ENCODE measurements at places on chromosomes 7 and 10.

DNA sequence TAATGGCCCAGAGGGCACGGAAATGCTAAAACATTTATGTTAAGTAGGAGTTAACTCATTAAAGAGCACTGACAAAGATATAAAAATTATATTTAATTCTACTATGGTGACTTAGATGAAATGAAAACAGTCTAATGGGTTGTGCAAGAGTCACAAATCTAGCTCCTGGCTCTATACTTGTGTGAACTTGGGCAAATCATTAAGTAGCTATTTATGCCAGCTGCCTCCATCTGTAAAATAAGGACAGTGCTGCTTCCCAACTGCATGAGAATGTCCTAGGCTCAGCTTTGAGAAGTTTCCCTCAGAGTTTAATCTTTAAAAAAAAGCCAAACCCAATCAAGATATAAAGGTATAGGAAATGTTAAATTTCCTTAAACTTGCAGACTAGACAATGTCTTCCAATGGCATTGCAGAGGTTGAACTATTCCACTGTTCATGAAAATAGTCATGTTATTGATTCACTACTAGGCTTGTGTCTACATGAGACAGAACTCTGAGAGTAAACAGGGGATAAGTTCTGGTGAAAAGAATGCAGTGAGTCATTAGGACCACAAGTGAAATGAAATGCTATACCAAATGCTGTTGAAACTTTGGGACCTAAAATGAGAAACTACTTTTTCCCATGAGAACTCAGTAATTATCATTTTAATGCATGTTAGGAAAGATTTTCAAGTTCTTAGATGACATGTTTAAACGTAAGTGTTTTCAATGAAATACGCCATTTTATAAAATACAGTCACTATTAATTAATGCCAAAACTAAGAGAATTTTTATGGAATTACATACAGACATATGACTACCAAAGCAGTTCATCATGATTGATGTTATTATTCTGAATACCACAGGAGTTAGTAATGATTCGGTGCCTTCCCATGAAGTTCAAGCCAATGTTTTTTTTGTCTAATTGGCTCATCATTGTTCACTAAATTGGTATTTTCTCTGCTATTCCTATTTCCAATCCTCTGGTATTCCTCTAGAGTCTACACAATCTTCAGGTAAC is 84.2 kb downstream of the CDK6 start:
- DNase-seq, result no peak

DNA sequence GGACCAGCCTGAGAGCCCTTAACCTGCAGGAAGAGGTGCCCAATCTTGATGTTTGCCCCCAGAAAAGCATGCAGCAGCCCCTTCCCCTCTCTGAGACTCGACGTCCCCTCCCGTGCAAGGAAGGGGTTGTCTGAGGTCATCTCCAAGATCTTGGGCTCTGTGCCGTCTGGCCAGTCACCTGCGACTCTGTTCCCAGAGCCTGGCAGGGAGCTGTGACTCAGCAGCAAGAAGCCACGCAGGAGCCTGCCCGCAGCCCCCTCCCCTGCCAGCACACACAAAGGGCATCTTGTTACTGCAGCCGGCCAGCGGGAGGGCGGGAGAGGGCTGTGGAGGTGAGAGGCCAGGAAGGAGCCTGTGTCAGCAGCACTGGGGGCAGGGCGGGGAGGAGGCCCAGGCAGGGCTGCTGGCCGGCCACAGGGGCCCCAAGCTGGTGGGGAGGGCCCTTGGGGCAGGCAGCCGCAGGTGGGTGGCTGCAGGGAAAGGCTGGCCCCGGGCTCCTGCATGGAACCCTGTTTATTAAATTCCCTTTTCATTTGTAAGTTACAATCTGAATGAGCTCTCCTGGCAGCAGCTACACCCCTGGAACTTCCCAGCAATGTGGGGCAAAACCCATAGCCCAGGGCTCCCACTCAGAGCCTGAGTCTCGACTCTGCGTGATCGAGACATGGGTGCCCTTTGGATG is 103.7 kb upstream of the ZMIZ1 start:
- DNase-seq, result no peak

- DNase-seq, result no peak
These were observed 27.3 kb downstream of the DIP2C start for GRCh38 chr10:662223-662605.

- peak; percentile 88 for DNase-seq
These were observed at the start of gene SIRT1 for GRCh38 chr10:67884313-67884841. Gene SIRT1 (plus strand): TSS chr10:67884656. CDS start chr10:67884722, 66 bp downstream.

- no peak for DNase-seq
These were observed 608.3 kb downstream of the SH2D4B start for GRCh38 chr10:81145975-81146374.

GRCh38 chr10:10665750-10666149 is 351.9 kb upstream of the CELF2 start:
- no peak for DNase-seq

DNA sequence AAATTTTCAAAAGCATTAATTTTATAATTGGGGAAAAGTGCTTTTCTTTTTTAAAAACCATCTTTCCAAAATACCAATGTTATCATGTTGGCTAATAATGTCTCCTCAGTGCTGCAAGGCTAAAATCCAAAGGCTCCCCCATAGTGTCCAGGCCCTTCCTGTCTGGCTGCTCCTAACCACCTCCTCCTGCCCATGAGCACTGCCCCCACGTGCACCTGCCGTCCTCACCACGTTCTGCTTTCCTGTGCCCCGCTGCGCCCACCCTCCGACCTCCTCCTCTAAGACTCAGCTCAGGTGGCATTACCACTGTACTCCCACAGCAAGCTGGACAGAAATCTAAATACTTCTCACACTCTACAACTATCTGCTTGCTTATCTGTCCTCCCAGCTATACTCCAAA is 17.7 kb downstream of the PAXIP1 start:
- no peak for DNase-seq

GRCh38 chr7:139745678-139746143 is 32.1 kb downstream of the HIPK2 start:
- no peak for DNase-seq

DNA sequence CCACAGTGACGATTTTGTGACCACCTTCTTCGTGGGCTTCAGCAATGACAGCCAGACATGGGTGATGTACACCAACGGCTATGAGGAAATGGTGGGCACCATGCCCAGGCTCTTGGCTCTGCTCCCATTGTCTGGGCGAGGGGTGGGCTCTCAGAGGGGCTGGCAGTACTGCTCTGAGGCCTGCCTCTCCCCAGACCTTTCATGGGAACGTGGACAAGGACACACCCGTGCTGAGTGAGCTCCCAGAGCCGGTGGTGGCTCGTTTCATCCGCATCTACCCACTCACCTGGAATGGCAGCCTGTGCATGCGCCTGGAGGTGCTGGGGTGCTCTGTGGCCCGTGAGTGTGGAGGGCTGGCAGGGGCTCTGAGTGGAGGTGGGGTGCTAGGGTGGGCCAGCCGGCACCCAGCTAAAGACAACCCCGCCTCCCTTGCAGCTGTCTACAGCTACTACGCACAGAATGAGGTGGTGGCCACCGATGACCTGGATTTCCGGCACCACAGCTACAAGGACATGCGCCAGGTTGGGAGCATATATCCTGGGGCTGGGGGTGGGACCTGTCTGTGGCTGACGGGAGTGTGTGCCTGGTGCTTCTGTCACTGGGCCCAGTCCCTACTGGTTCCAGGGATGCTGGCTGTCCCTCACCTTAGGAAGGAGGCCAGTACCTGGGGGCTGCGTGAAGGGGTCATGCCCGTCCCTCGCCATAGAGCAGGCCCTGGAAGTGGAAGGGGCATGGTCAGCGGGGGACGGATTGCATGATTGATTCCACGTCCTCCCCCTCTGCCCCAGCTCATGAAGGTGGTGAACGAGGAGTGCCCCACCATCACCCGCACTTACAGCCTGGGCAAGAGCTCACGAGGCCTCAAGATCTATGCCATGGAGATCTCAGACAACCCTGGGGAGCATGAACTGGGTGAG is 6.8 kb downstream of the AEBP1 start:
- DNase-seq, result no peak

DNA sequence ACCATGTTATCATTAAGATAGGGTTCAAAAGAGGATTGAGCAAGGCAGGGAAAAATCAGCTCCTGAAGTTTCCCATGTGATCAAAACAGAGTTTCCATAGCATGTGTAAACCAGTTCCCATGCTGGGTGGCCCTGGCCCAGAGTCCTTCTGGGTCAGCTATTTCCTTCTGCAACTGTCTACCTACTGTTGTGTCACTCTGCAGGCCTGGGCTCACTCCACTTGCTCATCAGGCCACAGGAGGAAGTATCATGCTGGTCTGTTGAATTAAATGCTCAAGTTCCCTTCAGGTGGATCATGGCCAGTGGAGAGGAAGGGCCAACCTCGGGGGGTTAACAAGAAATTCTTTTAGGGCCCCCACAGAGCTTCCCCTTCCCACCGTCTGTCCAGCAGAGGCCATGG is 104.7 kb downstream of the GFRA1 start:
- no peak for DNase-seq

DNA sequence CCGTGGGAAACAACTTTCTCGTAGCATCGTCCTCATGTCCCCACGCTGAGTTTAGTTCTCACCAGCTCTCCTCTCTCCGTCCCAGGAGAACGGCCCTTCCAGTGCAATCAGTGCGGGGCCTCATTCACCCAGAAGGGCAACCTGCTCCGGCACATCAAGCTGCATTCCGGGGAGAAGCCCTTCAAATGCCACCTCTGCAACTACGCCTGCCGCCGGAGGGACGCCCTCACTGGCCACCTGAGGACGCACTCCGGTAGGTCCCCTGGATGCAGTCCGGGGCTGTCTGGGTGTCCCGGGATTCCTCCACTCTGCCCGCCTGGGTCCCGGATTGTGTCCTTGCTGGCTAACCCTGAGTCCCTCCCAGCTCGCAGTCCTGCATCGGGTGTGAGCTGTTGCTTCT is 67.7 kb downstream of the FIGNL1 start:
- DNase-seq, result no peak

DNA sequence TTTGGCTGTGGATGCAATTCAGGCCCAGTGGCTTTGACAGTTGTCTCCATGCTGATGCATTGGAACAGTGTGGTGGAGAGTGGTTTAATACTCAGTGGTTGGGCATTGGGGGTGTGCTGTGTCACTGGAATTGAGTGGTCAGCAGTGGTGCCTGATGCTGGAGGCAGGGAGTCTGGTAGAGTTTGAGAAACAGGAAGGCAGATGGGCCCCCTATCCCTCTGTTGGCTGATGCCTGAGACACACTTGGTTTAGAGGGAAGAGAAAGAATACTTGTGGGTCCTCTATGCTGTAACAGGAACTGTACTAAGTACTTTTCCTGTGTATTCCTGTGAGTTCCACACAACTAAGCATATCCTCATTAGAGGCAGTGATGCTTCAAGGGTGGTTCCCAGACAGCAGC is 55.4 kb downstream of the EEPD1 start:
- no peak for DNase-seq

DNA sequence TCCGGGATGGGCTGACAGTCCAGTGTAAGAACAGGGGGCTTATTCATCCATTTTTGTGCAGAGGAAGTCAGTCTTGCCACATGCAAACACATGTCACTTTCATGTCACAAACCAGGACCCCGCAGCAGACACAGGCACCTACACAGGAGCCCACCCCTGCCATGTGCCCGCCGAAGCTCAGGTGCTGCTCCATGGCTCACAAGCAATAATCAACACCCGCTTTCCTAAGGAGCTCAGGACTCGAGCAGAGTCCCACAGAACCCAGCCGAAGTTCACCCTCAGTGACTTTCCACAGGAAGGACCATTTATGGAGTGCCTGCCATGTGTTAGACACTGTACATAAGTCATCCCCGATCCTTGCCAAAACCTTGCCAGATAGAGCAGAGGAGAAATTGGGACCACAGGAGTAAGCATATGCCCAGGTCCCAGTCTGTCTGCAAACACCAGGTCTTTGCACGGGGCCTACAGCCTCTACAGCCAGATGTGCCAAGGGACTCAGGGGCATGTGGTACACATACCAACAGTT is 99.4 kb downstream of the EBF3 start:
- no peak for DNase-seq

DNA sequence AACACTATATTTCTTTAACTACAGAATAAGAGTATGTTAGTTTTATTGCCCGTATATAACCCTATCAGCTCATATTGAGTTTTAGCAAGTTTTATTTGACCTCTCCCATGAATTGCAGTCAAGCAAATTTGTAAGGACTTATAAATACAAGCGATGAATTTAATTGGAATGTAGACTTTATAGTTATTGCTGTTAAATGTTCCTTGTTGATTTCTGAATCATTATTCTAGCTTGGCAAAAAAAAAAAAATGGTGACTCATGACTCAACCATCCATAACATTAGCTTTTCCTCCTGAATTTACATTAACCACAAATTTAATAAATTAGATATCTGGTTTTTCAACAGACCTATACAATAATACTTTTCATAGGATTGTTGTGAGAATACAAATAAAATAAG is 334.0 kb upstream of the LRRTM3 start:
- no peak for DNase-seq

DNA sequence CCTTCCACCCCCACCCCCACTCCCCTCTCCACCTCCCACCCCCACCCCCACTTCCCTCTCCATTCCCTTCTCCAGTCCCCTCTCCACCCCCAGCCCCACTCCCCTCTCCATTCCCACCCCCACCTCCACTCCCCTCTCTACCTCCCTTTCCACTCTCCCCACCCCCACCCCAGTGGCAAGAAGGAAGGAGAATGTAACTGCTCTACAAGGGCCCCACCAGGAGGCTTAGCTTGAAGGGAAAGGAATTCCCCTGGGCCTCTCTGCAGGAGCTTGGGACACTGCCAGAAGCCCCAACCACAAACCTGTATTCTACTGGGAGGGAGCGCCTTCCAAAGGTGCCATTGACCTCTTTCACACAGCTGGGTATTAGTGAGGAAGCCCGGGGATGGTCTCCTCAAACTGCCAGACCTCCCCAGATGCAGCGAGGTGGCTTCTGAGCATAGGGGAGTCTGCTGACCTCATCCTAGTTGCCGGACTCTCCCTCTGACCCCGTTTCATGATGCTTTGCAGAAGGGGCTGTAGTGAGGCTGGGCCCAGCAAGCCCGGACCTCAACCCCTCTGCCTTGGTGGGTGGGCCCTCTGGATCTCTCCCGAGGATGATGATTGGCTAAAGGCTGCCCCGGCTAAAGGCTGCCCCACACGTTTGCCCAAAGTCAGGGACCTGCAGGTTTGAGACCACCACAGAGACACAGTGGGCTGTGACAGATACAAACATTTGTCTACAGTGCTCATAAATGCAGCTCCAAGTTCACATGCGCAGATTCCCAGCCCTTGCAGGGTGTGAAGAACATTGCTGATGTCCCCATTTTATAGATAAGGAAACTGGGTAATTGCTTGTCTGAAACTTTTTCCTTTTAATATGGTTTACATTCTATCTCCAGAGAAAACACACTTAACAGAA is 2.9 kb downstream of the DEPP1 start:
- peak; percentile 75 for DNase-seq

DNA sequence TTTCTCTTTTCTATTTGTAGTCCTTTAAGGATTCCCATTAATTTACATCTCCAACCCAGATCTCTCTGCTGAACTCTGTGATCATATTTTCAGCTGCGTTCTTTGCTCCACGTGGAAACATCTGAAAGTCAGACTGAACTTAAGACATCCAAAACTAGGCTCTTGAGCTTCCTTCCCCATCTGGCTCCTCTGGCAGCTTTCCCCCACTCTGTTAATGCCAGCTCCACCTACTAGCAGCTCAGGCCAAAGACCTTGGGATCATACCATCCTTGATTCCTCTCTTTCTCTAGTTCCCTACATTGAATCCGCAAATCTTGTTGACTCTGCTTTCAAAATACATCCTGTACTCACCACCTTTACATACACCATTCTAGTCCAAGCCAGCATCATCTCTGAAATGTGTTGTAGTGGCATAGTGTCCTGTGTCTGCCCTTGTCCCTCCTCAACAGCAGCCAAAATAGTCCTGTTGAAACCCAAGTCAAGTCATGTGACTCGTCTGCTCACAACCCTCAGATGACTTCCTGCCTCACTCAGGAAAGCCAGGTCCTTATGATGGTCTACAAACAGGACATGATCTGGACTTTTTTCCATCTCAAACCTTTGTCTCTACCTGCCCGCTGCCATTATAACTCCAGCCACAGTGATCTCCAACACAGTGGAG is 7.0 kb downstream of the REEP3 start:
- no peak for DNase-seq

Data from activated naive CD4-positive, alpha-beta T cell treated with anti-CD3 and anti-CD28 coated beads for 36 hours (primary cell).